ENCODE measurements at places on chromosomes 2 and 18. TPM values are rescaled to one million over a fixed set of nuclear protein-coding genes. Genes with fewer than 3 reads are reported as not detected.

DNA sequence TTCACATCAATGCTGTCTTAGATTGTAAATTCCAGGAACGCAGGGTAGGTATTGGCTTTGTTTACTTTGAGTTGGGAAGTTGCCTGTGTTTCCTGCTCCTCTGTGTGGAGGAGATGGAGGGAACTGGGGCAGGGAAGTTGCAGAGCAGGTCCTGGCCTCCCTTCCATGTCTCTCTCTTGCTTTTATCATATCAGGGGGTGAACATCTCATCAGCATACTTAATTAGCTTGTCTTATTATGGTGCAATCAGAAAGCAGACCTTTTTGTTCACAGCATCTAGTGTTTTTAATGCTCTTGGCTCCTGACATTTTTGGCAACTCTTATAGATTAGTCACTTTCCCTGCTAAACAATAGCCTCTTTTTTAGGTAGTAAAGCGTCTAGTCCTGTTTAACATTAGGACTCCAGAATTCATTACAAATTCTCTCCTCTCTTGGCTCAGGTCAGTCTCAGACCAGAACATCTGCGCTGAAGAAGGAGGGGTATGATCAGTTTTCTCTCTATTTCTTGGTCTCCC is 11.5 kb upstream of the DIPK1C start:
- peak; percentile 62 for DNase-seq

GRCh38 chr2:223591596-223591995 is 10.6 kb downstream of the SCG2 start:
- no peak for DNase-seq

GRCh38 chr18:44916429-44917207 is 235.9 kb downstream of the SETBP1 start:
- no peak for DNase-seq

- DNase-seq, result peak; percentile 78
These were observed 68.5 kb downstream of the COPS8 start for GRCh38 chr2:237154082-237154638.

DNA sequence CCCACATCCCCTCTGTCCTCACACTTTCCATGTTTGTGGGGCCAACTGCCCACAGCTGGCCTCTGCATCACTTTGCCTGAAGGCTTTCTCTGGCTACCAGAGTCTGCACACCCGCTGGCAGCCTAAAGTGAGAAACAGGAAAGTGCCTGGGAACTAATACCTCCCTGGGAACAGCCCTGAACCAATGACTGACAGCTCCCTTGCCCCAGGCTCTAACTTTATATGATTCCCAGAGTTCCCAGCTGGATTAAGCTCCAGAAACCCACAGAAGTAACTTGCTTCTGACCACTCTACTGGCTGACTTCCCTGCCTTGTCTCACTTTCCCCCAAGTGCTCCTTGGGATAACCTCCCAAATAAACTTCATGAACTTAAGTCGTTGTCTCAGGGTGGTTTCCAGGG is 159.6 kb upstream of the LMAN1 start:
- DNase-seq, result no peak

DNA sequence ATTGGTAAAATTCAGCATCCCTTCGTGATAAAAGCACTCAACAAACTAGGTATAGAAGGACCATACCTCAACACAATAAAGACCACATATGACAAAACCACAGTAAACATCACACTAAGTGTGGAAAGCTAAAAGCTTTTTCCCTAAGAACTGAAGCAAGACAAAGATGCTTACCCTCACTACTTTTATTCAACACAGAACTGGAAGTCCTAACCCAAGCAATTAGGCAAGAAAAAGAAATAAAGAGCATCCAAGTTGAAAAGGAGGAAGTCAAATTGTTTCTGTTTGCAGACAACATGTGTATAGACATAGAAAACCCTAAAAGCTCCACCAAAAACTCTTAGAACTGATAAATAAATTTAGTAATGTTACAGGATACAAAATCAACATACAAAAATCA is 271.7 kb downstream of the RBM43 start:
- no peak for DNase-seq

- DNase-seq, result no peak
These were observed 219.6 kb downstream of the MBD2 start for GRCh38 chr18:54004828-54005227.

DNA sequence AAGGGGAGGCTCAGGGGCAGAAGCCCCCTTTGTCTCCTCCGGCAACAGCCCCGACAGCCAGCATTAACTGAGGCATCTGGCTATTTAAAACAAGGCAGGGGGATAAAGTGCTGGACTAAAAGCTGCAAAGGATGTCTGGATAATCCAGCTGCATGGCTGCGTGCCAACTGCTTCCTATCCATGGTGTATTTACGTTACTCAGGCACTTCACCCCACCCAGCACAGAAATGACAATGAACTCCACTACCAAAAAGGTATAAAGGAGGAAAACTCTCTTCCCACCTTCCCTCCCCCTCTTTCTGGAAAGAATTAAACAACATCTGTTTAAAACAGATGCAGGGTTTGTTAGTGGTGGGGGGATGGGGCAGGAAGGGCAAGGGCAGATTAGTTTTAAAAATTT is 82.5 kb downstream of the SPRED2 start:
- DNase-seq, result peak; percentile 73

DNA sequence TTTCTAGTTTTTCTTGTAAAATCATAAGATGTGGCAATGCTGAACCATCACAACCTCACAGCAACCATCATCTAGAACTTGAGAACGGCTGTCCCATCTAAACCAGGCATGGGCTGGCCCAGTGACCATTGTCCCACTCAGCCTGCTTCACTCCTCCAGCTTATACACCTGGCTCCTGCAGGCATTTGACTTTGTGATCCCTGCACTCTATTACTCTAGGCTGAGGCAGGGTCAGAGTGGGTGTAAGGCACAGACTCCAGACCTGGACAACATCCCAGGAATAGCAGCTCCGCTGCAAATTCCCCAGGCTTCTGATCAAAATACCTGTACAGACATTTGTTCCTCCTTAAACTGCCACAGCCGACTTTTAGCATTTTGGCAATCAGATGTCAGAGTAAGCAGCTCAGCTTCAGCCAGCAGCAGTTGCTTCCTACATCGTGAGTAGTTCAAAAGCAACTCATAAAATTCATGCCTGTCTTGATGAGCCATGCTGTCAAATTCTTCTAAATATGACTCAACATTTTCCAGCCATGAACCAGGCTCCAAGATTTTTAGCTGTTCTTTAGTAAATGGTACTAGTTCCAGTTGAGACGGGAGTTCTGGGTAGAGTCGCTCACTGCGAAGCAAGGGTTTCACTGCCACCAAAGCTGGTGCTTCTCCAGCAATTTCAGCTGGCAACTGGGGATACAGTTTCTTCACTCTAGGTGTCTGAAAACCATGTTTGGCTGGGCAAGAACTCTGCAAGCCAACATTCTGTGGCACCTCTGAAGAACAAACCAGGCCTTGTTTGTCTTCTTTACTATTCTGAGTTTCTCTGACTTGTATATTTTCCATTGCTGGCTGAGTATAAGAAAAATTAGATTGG is 12.8 kb downstream of the EPG5 start:
- peak; percentile 26 for DNase-seq

GRCh38 chr18:53946594-53946993 is 277.9 kb downstream of the MBD2 start:
- no peak for DNase-seq

DNA sequence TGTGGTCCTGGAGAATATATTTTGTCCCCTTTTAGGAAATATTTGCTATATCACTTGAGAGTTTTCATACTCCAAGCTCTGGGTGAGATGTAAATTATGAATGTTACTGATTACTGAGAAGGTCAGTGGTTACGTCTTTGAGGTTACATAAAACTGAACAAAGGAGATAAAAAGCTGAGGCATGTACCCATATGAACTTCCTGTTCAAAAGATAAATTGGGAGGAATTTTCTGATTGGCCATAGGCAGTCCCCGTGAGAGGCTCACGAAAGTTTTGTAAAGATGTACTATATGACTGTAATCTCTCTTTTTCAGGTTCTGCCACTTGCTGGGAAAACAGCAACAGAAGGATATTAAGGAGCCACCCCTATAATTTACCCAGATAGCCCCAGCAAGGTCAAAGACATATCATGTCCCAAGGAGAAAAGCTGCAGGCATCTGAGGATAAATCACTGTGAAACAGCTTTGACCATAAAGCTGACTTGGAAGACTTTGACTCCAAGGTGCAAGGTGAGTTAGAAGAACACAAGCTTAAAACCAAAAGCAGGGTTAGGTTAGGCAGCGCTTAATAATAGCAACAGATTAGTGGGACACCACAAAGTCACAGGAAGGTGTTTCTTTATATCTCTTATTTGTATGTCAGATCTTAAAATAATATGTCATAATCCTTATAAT is 90.4 kb downstream of the OSBPL6 start:
- no peak for DNase-seq

DNA sequence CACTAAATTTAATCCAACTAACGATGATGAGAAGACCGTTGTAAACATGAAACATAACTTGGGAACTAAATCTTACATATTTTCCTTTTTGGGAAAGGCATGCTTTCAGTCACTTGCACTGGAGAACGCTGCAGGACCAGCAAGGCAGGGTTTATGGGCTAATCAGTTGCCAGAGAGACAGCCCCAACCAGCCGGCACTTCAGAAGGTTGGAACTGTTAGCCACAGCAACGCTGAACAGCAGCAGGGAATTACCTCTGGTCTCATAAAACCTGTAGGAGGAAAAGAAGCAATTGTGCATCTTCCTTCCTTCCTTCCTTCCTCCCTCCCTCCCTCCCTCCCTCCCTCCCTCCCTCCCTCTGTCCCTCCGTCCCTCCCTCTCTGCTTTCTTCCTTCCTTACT is 33.9 kb upstream of the SIX2 start:
- DNase-seq, result no peak

- no peak for DNase-seq
These were observed 260.4 kb downstream of the MEIS1 start for GRCh38 chr2:66695226-66695735.

- peak; percentile 29 for DNase-seq
These were observed 55.0 kb downstream of the ODC1 start for GRCh38 chr2:10392951-10393639.

GRCh38 chr2:195461010-195461409 is 196.0 kb upstream of the SLC39A10 start:
- DNase-seq, result no peak

DNA sequence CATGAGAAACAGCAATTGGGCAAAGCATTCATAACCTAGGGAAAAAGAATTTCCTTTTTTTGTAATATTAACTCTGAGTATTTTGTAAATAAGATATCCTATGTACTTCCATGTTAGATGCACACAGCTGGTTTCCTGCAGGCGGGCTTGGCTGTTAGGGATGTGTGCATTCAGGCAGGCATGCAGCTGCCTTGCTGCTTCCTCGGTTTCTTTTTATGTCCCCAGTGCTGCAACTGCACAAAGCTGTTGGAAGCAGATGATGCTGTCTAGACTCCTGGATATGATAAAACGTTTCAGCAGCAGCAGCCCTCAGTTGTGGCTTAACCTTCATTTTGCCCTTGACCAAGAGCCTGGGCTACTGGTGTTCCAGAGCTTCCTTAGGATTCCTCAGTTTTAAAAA is 89.4 kb upstream of the EML6 start:
- DNase-seq, result peak; percentile 32

GRCh38 chr2:2175381-2176090 is 155.5 kb downstream of the MYT1L start:
- DNase-seq, result no peak

- no peak for DNase-seq
These were observed 125.1 kb downstream of the TTC27 start for GRCh38 chr2:32752952-32753351.

GRCh38 chr2:172039011-172039704 is 39.4 kb downstream of the METAP1D start:
- DNase-seq, result no peak

DNA sequence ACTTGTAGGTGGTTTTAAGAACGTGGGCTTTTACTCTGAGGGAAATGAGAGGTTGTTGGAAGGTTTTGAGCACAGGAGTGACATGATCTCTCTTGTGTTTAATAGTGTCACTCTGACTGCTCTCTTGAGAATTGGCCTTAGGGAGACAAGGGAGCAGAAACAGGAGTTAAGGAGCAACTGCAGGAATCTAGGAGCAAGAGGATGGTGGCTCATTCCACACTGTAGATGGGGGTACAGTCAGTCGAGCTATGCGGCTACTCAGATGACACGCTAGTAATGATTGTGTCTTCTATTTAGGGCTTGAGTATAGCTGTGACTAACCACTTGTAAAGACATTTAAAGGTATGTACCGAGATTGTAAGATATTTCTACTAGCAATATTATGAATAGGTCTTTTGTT is 87.4 kb downstream of the RPRM start:
- no peak for DNase-seq

- no peak for DNase-seq
These were observed 133.5 kb downstream of the QPCT start for GRCh38 chr2:37477921-37478320.

GRCh38 chr2:207182911-207183310 is 17.2 kb upstream of the KLF7 start:
- no peak for DNase-seq

DNA sequence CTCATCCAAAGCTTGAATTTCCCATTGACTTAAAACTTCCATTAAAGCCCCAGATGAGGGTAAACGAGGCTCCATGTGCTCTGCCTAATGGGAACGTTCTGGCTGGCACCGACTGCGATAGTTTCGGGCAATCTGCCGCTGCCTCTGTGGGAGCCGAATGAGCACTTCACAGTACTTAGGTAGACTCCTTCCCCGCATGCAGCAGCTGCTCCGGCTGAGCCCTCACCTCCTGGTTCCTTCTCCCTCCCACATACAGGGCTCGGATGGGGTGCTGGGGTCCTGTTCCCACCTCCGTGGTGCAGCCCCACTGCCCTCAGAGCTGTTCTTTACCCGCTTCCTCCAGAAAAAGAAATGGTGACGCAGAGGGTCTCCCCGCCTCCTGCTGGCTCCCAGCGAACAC is 476.5 kb upstream of the SALL3 start:
- no peak for DNase-seq

DNA sequence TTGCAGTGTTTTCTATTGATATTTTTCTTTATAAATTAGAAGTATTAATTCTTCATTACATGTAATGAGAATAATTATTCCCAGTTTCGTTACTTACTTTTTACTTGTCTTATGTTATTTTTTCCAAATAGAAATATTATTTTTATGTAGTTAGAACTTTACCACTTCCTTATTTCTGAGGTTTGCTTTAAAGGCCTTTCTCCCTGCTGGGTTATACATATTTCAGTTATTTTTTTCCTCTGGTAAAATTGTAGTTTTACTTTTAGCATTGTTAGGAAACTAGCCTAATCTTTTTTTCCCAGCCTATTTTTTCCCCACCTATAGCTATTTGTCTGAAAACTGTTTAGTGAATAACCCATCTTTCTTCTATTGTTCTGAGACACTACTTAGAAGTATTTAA is 17.1 kb downstream of the RNF144A start:
- DNase-seq, result no peak

The BMP10 gene
- not detected for total RNA-seq

The MFSD2B gene
- total RNA-seq, result under 0.01 TPM

The TXNDC2 gene
- total RNA-seq, result not detected

The CERS6 gene
- 25.7 TPM for total RNA-seq

The SCN2A gene
- total RNA-seq, result under 0.01 TPM

The SNORC gene
- 0.84 TPM for total RNA-seq

The HEATR5B gene
- 37.6 TPM for total RNA-seq

Data from dermis blood vessel endothelial cell (primary cell).